ENCODE measurements at places on chromosomes 2 and 18.

- no peak for DNase-seq
Observed at GRCh38 chr2:132963161-132963560, 293.2 kb upstream of the LYPD1 start.

DNA sequence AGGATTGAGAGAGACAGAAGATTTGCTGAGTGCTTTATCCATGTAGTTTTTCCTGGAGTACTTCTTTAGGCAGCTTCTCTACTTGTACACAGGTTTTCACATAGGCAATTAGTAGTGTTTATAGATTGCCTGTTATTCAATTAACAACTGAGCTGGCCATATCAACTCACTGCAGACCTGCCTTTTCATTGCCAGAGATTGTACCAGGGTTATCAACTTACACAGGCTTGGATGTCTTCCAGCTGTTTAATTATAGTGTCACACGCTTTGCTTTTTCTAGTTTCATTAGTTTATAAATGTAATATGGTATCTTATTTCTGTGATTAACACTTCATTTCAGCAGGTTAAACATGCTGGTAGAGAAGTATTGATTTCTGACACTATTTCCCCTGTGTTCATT lies 125.9 kb downstream of the GPD2 start:
- no peak for DNase-seq

DNA sequence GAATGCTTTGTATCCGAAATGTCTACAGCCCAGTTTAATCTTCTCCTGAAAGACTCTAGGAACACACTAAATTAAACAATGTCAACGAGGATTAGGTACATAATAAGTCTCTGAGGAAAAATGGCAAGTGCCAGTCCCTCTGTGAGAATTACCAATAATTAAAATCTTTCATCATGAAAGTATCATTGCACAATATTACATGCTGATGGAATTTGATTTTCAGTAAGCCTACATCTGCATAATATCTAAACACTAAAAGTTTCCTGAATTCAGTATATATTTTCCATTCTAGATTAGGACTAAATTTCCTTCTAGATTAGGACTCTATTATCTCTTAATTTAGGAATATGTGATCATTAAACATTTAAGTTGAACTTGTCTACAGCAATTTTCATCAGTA lies 132.1 kb downstream of the LRP2 start:
- DNase-seq: no peak

DNA sequence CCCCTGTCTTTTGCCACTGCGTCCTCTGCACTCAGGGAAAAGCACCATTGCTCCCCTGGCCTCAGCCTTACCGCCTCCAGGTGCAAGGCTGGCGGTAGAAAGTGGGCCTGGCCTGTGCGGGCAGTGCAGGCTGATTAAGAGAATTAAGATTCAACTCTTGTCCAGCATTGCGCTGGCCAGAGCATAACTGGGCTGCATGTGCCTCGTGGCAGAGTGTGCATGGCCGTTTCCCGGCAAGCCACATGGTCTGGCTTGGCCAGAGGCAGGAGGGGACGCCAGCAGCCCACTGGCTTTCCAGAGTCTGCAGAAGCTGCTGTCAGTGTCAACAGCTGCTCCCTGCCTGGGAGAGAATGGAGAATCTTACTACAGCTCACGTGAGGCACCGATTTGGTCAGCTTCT lies 12.3 kb downstream of the NTSR2 start:
- DNase-seq: no peak

DNA sequence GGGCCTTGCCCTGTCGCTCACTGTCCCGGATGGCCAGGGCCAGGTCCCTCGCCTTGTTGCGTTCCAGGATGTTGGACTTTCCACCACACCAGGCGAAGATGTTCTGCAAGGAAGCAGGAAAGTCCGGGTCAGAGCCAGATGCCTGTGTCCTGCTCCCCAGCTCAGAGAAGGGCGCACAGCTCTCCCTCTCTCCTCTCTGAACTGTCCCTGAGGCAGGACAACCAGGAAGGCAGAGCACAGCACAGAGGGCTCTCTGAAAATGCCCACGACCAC lies 11.0 kb downstream of the CAPG start:
- DNase-seq: no peak

DNA sequence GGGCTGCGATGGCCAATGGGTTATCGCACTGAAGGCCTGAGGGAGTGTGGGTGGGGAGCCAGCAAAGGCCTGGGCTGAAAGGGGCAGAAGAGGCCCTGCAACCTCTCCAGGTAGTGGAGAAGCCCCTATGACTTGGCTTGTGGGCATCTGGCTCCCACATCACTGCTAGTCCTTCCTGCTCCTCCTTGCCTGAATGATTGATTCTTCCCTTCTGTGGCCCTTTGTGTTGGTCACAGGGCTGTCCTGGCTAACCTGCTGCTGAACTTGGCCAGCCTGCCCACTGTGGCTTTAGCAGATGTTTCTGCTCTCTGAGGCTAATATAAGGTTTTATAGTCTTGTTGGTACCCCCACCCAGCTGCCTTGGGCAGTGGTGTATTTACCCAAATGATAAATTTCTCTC lies 136.2 kb upstream of the ALPP start:
- no peak for DNase-seq

- no peak for DNase-seq
Observed at GRCh38 chr2:29871541-29871940, 49.8 kb downstream of the ALK start.

DNA sequence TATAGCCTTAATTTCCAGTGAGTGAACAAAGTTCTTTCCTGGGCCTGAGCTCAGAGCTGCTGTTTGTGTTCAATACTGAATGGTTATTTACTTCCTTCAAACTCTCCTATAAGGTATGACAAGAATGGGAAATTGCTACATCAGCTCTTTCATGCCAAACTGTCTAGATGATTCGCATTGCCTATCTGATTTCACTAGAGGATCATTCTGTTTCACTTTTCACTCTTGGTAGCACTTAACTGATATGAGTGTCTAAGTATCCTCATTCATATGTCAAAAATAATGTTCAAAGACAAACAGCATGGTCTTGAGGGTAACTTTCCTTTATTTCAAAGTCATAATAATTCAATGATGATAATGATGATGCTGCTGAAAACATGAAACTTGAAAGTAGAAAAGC lies 32.9 kb upstream of the SCG2 start:
- no peak for DNase-seq

DNA sequence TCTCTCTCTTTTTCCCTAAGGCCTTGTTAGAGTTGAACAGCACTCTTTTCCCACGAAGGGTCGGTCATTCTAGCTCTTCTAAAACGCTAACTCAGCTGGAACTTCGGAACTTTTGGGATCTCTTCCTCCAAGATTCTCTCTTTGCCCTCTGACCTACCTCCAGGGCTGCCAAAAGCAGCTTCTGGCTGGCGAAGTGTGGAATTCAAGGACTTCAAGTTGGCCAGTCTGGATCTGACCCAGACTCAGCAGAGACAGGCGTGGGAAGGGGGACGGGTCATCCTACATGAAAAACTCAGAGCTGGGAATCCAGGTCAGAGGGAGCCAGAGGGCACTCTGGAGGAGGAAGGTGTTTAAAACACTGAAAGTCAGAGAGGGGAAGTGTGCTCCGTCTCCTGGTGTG lies 305.5 kb upstream of the HDAC4 start:
- DNase-seq: no peak

- DNase-seq: no peak
Observed at GRCh38 chr2:12479065-12479601, 237.6 kb upstream of the TRIB2 start.

DNA sequence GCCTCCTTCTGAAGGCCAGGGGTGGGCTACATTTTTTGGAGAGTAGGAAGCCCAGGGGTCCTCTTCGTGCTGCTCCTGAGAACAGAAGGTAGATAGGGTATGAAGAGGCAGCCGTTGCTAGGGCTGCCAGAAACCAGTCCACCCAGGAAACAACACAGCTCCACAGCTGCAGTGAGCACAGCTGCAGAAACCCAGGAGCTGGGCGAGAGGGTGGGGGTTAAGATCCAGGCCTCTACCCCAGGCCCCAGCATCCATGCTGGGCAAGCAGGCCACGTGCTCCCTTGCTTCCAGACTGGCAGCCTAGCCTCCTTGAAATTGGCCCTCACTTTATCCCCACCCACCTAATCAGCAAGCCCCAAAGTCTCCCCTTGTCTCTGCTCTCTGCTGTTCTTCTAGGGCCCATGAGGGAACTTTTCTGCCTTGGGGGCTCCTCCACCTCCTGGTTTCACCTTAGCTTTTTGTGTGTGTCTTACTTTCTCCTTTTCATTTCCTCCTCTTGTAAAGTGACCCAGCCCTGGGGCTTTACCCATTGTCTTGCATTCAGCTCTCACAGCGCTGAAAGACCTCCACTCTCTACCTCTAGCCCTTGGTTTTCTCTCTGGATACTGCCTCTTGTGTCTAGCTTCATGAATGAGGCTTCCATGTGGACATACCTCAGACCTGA lies 30.7 kb downstream of the STON1 start:
- no peak for DNase-seq

DNA sequence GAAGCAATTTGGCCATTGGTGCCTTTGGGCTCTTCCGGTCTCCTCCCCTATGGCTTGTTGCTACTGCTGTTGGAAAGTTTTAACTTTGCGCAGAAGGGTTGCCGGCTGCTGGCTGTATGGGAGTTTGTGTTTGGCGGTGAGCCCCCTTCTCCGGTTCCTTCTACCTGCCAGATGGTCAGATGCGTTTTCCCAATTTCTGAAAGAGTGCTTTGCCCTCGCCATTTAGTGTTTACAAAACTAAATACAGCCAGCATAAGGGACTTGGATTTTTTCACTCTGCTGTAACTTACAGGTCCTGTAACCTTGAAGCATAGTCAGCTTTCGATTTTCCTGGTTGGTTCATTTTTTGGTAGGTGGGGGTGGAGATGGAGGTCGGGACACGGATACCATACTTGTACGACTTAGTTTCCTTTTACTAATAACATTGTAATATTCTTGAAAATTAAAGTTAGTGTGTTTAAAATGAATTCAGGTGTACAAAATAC lies 604 bp downstream of the COQ10B start:
- DNase-seq: no peak

GRCh38 chr2:64439194-64439593 lies 14.8 kb upstream of the LGALSL start:
- no peak for DNase-seq

- DNase-seq: no peak
Observed at GRCh38 chr2:105382177-105382576, 16.7 kb downstream of the FHL2 start.

GRCh38 chr2:22196806-22197205 lies 1073.0 kb downstream of the TDRD15 start:
- DNase-seq: no peak

- no peak for DNase-seq
Observed at GRCh38 chr2:24546669-24547068, 55.6 kb downstream of the NCOA1 start.

GRCh38 chr2:209960045-209960444 lies 42.4 kb upstream of the RPE start:
- no peak for DNase-seq

GRCh38 chr18:79343567-79344207 lies 52.0 kb upstream of the NFATC1 start:
- DNase-seq: no peak

- no peak for DNase-seq
Observed at GRCh38 chr2:23788100-23788499, 138.8 kb downstream of the ATAD2B start.

DNA sequence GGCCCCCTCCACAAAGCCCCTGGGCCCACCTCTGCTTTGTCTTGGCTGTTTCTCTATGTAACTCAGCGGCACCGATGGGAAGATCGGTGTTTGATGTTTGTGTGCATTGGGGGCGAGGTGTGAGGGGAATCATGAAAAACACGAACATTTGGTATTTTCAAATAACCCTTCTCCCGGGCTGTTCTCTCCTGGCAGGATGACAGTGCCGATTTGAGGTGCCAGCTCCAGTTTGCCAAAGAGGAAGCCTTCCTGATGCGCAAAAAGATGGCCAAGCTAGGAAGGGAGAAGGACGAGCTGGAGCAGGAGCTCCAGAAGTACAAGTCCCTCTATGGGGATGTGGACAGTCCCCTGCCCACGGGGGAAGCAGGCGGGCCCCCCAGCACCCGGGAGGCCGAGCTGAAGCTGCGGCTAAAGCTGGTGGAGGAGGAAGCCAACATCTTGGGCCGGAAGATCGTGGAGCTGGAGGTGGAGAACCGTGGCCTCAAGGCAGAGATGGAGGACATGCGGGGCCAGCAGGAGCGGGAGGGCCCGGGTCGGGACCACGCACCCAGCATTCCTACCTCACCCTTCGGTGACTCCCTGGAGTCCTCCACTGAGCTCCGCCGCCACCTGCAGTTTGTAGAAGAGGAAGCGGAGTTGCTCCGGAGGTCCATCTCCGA lies 78.1 kb downstream of the MTCL1 start:
- no peak for DNase-seq

- no peak for DNase-seq
Observed at GRCh38 chr2:166891727-166892126, 3.4 kb downstream of the XIRP2 start.

DNA sequence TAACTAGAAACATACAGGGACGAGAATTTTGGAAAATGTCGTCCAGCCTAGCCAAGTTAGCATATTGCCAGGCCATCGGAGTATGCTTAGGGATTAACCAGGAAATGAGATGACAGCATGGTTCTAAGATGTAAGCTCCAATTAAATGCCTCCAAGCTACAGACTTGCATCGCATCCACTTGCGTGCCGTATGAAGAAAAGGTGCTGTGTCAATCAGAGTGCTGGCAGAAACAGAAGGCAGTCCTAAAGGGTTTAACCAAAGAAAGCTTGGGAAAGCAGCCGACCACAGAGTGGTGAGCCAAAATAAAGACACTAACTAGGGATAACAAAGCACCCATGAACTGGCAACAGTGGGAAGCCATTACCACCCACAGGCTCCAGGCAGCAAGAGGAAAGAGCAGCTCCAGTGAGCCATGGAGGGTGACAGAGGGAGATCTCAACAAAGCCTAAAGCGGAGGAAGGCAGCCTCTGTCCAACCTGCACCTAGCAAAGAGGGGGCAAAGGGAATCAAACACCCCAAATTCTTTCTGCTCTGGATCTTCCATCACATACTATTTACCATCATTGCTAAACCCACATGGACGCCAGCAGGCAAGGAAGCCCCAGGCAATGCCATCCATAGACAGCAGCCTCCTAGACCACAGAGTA lies 27.6 kb upstream of the SOCS6 start:
- no peak for DNase-seq

GRCh38 chr2:24909555-24910177 lies 10.4 kb downstream of the ADCY3 start:
- DNase-seq: no peak

DNA sequence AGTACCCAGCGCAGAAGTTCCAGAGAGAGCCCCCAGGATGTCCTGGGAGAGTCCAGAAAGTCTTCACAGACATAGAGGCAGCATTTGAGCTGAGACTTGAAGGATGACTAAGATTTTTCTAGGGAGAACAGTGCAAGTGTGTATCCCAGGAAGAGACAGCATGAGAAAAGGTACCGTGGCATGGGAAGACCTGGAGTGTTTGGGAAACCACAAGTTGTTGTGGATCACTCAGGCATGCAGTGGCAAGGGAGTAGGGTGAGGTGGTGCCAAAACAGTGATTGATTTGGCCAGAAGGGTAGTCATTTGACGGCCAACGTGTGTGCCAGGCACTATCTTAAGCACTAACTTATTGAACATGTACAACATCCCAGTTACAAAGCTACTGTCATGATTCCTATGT lies 24.5 kb upstream of the KCNK3 start:
- no peak for DNase-seq
